ENCODE measurements at places on chromosomes 1 and 21.

GRCh38 chr1:41592451-41593125 is 108.1 kb upstream of the EDN2 start:
- no peak for DNase-seq

- DNase-seq = no peak
These were observed 688 bp upstream of the CHD5 start for GRCh38 chr1:6180707-6181311.

DNA sequence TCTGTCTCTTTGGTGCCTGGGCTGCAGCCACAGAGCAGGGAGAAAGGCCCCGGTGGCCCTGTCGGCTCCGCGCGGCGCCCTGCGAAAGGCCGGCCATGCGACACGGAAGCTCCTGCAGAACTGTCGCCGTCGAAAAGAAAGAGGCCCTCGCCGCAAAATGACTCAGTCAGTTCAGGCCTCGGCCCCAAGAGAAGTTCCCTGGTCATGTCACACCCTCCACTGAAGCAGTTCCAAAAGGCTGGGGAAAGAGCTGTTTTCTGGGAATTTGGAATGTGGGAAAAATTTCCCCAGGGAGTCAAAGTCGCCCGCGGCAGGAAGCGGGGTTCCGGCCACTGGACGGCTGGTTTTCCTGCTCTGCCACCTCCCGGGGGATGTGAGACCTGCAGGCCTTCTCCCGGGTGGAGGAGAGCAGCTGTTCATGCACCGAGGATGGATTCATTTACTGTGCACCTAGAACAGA is 115.8 kb upstream of the ZNF678 start:
- DNase-seq = no peak

GRCh38 chr1:185674201-185674600 is 60.0 kb upstream of the HMCN1 start:
- peak; percentile 33 for DNase-seq

DNA sequence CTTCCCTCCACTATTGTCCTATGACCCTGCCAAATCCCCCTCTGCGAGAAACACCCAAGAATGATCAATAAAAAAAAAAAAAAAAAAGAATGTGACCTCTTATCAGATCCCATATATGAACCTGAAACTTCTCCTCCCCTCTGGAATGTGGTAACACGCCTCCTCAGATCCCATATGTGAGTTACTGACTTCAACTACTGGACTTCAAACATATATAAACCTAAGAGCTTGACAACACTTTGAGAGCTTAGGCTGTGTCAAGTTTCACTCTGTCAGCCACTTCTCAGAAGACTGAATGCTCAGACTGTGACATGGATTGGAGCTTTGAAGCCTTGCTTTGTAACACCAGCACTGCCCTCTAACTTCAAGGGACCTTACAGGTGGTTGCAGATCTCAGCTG is 148.4 kb downstream of the COP1 start:
- peak; percentile 18 for DNase-seq

GRCh38 chr1:36223381-36223995 is 755 bp upstream of the THRAP3 start:
- peak; percentile 44 for DNase-seq
